ENCODE measurements at places on chromosomes 6 and 20.

DNA sequence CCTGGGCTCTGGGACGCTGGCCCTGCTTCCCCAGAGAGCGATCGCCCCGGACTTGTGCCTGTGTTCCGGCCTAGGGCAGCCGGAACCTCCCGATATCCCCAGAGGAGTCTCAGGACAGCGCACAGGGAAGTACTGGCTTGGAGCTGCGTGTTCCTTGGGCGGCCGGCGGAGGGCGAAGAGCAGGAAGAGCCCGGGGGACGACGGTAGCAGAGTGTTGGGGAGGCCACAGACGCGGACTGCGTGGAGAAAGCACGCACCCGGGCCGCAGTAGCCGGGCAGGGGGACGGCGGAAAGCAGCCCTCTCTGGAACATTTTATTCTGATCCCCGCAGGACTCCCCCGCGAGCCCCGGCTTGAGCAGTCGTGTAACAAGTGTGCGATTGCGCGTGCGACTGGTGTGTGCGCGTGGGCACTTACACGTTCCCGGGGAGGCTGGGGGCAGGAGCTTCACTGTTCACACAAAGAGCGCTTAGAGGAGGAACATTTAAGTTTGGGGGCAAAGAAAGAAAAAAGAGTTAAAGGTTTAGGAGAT, 36.1 kb downstream of the NCR2 start:
- peak; percentile 15 for DNase-seq

DNA sequence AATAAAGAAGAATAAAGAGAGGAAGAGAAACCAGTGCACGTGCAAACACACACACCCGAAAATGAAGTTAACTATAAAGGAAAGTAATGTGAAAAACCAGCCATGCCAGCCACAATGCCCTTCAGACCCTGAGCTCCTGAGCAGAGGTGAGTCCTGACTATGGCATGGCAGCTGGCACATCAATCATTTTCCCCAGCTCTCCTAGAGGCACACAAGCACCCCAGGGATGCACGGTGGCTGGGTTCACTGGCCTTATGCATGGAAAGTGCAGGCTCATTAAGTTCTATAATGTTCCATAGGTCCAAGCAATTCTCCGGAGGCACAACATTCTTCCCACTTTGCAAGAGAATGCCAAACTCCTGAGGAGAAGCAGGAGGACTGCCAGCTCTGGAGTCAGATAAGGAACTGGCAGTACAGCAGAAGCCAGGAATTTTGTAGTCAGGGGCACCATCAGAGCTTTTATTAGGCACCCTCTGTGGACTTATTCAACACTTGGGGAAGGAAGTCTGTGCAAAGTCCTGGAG, 175.0 kb upstream of the PRDM1 start:
- DNase-seq, result no peak

GRCh38 chr6:164377348-164377918, 932.0 kb downstream of the C6orf118 start:
- no peak for DNase-seq

DNA sequence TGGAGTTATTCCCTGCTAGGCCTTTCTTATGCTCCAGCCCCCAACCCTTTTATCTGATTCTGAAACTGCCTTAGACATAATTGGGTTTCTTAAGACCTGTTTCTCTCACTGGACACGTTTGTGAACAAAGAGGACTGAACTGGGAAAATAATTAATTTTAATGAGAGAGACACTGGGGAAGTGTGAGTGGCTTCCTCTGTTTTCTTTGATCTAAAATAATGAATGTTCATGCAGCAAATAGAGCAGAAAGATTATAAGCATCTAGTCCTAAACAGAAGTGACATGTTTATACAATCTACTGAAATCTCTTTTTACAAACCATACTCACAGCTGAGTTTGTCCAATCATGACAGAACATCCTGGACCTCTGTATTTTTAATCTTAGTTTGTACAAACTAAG, 157.6 kb downstream of the SH3BGRL2 start:
- no peak for DNase-seq

- DNase-seq, result no peak
These were observed 6.0 kb downstream of the MKKS start for GRCh38 chr20:10428008-10428407.
